ENCODE measurements at places on chromosomes 3 and 15. TPM values are rescaled to one million over a fixed set of nuclear protein-coding genes. Genes with fewer than 3 reads are reported as not detected.

DNA sequence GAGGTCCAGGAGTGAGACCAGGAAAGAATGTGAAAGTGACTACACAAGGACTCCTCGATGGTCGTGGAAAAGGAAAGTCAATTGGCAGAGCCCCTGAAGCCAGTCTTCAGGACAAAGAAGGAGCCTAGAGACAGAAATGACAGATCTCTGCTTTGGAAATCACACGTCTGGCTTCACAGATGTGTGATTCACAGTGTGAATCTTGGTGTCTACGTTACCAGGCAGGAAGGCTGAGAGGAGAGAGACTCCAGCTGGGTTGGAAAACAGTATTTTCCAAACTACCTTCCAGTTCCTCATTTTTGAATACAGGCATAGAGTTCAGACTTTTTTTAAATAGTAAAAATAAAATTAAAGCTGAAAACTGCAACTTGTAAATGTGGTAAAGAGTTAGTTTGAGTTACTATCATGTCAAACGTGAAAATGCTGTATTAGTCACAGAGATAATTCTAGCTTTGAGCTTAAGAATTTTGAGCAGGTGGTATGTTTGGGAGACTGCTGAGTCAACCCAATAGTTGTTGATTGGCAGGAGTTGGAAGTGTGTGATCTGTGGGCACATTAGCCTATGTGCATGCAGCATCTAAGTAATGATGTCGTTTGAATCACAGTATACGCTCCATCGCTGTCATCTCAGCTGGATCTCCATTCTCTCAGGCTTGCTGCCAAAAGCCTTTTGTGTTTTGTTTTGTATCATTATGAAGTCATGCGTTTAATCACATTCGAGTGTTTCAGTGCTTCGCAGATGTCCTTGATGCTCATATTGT is 6.0 kb downstream of the CCR2 start:
- DNase-seq, result no peak

GRCh38 chr15:82921242-82921641 is 31.3 kb downstream of the HOMER2 start:
- no peak for DNase-seq

- DNase-seq, result no peak
These were observed 120.0 kb upstream of the TPM1 start for GRCh38 chr15:62922514-62922913.

DNA sequence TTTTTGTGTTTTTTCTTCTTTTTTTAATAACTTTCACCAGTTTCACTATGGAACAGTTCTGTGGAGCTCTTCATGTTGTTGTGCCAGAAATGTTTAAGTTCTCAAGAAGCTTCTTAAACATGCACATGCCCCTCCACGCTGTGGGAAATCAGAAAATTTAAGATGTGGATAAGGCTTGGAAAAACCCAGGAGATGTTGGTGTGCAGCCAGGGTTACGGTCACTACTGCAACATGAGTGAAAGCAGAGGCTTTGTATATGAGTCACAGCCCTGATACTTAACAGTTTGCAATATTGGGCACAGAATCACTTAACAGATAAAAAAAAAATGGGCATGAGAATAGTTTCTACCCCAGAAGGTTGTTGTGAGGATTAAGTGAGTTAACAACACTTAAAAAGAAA is 399.9 kb downstream of the LRTM1 start:
- DNase-seq, result no peak

- no peak for DNase-seq
These were observed 121.1 kb upstream of the PLAAT1 start for GRCh38 chr3:193119926-193120325.

DNA sequence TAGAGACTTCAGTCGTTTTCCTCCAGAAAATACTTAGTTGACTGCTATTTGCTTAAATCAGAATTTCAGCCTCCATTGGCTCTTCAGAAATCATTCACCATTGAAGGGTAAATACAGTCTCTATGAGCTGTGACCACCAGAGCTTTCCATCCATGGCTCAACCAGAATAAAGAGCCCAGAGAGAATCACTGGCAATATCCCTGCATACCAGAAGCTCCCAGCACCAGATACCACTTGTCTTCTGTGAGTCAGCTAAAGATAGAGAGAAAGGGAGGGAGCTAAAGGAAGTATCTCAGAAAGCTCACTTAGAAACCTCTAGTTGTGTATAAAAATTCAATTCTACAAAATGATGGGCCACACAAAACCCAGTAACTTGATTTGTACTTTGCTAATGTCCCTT is 115.2 kb upstream of the TMCO5A start:
- DNase-seq, result no peak

- DNase-seq, result no peak
These were observed 32.8 kb upstream of the TIPARP start for GRCh38 chr3:156641618-156641975.

GRCh38 chr15:56716334-56716733 is 17.0 kb downstream of the ZNF280D start:
- no peak for DNase-seq

GRCh38 chr3:97481416-97481815 is 283.1 kb upstream of the ARL6 start:
- DNase-seq, result no peak

DNA sequence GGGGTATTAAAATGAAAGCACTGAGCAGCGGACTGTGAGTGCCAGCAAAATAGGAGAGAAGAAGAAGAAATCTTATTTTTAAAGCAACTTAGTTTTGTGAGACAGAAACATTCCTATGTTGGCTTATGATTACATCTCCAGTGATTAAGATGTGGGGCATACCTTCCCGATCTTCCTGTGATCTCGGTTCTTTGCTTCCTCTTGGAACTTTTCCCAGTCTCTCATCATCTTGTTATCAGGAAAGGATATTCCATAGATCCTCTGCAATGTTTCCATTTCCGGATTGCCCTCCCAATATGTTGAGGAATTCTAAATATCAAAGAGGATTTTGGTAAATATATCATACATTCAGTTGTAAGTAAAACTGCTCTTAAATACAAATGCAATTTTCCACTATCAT is 22.2 kb downstream of the TARS3 start:
- DNase-seq, result peak; percentile 53

GRCh38 chr15:52078876-52079700 is 33.5 kb downstream of the BCL2L10 start:
- peak; percentile 88 for DNase-seq

- no peak for DNase-seq
These were observed 191.3 kb downstream of the FOXP1 start for GRCh38 chr3:71392251-71392650.

- DNase-seq, result no peak
These were observed 13.4 kb downstream of the SYNM start for GRCh38 chr15:99118258-99118632.

DNA sequence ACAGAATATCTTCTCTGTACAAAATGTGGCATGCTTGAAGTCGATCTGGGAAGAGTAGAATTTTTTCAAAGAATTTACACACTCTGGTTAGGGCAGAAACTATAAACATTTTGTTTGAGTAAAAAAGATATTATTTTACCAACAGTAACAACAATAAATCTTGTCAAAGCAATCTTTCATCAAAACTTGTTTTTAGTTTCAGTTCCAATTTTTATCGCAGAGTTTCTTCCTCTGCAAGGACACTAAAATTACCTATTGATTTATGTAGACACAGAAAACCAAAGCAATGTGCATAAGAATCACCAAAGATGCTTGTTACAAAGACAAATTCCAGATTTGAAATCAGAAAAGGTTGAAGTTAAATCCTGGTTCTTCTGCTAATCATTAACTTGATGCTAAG is 61.9 kb downstream of the CGGBP1 start:
- no peak for DNase-seq

DNA sequence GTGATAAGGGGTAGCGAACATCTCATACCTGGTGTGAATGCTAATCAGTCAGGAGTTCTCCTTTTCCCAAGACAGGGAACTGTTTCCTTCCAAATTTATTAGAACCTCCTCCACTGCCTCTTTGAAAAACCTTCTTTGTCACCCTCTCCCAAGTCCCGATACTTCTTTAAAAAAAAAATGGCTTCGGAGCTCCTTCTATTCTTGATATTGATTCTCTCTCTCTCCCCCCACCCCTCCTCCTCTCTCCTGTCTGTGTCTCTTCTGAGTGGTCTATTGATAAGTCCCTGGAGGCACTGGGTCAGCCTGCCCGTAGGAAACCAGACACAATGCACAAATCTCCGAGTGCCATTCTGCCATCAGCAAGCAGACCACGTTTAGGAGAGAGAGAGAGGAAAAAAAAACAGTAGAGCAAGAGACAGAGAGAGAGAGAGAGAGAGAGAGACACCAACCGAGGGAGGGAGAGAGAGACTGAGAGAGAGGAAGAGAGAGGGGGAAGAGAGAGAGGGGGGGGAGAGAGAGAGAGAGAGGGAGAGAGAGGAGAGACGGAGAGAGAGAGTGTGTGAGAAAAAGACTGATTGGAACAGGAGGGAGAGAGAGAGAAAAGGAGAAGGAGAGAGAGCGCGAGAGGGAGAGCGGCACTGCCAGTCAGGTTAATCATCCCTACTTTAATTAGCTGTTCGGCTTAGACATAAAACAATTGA is 160.9 kb downstream of the TIGIT start:
- peak; percentile 52 for DNase-seq

GRCh38 chr15:87941606-87942005 is 314.9 kb downstream of the NTRK3 start:
- no peak for DNase-seq

DNA sequence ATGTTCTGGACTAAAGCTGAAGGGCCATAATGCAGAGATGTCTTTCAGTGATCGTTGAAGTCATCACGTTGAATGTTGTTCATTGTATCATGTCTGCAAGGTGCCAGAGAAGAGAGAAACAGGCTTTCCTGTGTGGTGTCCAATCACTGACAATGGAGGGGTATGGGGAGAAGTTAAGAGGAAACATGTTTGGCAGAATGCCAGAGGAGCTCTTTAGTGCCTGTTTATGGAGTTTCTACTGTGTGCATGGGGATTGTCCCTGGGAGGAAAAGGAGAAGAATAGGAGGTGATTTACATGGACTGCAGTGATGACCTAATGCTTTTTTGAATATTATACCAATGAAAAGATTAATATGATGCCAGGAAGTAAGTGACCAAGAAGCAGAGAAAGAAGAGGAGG is 11.7 kb downstream of the SCAANT1 start:
- peak; percentile 96 for DNase-seq

- no peak for DNase-seq
These were observed 423 bp downstream of the CHAC1 start for GRCh38 chr15:40953713-40954074.

- DNase-seq, result peak; percentile 68
These were observed 2.7 kb downstream of the ADAMTS7 start for GRCh38 chr15:78808550-78808949.

DNA sequence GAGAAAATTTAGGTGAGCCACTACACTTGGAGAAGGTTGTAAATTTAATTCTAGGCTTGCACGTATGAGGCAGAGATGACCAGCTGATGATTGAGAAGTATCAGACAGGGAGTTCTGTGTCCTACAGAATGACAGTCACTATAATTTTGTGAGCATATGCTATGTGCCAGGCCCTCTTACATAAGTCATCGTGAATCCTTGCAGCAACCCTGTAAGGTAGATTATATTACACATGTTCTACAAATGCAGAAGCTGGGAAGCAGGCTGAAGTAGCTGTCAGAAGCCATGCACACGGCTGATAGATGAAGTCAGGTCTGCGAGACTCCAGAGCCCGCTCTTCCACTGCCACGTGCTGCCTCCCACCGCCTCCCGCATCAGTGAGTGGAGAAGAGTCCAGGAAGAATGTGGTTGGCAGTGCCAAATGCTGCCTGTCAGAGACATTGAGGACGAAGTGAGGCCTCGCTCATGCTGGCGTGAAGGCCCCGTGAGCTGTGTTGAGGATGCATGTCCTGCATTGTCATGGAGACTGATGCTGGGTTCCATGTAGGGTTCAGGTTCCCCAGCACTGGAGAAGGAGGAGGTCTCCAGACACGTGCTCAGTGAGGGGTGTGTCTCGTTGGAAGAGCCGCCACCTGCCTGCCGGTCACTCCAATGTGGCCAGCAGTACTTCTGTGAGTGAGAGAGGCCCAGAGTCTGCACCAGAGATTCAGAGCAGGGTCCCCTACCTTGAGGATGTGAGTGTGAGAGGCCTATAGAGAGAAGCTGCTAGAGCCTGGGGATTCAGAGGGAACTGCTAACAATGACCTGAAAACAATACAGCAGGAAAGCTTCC is 123.3 kb upstream of the PLXNA1 start:
- no peak for DNase-seq

DNA sequence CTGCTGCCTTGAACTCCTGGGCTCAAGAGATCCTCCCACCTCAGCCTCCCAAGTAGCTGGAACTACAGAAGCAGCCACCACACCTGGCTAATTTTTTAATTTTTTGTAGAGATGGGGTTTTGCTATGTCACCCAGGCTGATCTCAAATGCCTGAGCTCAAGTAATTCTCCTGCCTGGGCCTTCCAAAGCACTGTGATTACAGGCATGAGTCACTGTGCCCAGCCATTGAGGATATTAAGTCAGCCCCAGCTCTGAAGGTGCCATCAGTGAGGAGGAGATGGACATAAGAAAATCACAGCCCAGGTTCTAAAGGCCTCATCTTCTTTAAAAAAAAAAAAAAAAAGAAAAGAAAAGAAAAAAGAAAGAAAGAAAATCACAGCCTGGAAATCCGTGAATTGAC is 26.6 kb upstream of the PSTPIP1 start:
- peak; percentile 69 for DNase-seq

GRCh38 chr15:101264911-101265641 is 12.2 kb downstream of the SELENOS start:
- peak; percentile 57 for DNase-seq

GRCh38 chr3:110593749-110594148 is 477.9 kb upstream of the NECTIN3 start:
- no peak for DNase-seq

GRCh38 chr3:188021502-188022040 is 132.4 kb upstream of the LPP start:
- DNase-seq, result peak; percentile 68

DNA sequence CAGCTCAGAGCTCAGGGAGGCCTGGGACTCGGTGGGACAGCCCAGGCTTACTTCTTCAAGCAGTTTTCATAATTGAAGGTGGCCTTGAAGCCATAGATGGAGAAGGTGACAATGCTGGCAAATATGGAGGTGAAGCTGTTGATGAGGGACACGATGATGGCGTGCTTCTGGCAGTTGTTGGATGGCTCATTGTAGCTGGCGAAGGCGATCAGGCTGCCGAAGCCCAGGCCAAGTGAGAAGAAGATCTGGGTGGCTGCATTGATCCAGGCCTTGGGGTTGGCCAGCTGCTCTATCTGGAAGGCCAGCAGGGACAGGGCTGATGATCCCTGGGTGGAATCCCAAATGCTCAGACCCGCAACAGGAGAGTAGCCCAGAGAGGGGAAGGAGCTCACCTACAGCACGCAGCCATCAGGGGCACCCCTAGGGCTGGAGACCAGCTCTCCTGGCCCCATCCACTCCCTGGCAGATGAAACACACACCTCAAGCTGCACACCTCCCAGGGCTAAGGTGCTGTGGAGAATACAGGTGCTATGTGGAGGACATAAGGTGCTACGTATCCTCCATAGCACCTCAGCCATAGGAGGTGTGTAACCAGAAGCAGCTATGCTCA is 25.1 kb downstream of the SLC6A20 start:
- DNase-seq, result no peak

MELTF gene
- total RNA-seq, result 1.8 TPM

ITIH4 gene
- 0.19 TPM for total RNA-seq

GADL1 gene
- not detected for total RNA-seq

TMEM44 gene
- 50.3 TPM for total RNA-seq

C3orf22 gene
- total RNA-seq, result not detected

HRH1 gene
- 6.1 TPM for total RNA-seq

CKMT1A gene
- not detected for total RNA-seq

XYLB gene
- 1.7 TPM for total RNA-seq
